ENCODE measurements at places on chromosomes 1 and 21.

DNA sequence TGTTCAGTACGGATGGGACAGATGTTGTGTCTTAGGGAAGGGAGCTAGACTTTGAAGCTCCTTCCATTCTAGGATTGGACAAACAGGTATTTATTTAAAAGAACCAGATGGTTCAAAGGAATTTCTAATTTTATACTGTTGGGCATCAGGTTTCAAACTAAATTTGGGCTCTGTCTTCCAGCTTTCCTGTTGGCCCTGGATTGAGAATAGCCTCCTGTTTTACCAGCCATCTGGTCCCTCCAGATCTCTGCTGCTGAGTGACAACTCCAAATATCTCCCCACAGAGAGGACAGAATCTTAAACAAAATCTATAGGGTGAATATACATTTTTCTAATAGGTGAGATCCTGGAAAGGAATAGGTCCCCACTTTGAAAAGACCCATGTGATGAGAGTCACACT, 52.5 kb upstream of the CNIH3 start:
- no peak for DNase-seq

DNA sequence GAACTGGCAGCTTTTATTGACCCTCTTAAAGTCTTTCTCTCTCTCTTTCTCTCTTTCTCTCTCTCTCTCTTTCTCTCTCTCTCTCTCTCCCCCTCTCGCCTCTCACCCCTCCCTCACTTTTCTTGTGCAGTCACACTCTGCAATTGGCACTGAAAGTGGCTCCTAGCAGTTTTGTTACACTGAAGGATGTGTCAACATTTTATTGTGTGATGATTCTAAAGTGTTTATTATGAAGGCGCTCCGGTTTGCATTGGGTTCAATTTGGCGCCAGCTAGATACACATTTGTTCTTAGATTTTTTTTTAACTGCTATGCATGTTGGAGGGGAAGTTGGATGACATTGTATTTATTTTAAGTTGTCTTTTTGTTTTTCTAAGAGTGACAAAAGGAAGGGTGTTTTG, 64.0 kb upstream of the CHRM3 start:
- no peak for DNase-seq

DNA sequence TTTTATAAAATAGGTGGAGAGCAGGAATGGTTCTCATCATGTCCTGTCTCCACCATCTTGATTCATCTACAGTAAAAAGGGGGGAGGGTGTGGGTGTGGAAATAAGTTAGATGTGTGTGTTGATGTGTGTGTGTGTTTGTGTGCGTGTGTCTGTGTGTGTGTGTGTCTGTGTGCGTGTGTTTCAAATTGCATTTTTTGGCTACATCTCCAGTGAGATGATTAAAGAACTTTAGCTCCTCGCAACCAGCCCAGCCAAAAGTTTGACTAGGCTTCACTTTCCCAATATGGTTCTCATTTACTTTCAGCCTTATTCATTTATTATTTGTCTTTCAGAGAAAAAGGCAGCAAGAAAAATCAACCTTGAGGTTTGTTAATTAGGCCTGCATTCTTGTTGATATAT, 14.7 kb upstream of the HAO2 start:
- no peak for DNase-seq

GRCh38 chr1:206538086-206538770, 30.9 kb downstream of the RASSF5 start:
- DNase-seq, result no peak

DNA sequence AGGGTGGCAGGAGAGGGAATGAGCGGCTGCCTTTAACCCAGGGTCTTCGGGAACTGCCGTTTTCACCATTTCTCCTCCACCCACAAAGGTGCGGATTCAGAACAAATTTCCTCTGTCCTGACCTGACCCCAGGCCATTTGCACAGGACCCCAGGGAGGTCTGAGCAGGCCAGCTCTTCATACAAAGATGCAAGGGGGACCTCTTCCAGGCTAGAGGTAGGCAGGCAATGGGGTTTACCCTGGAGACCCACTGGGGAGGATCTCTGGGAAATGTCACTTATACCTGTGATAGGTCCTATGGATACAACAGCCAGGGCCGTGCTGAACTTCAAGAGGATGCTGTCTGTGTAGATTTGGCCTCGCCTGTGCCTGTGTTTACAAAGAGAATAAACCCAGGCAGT, 89.7 kb upstream of the VAMP3 start:
- DNase-seq, result no peak

DNA sequence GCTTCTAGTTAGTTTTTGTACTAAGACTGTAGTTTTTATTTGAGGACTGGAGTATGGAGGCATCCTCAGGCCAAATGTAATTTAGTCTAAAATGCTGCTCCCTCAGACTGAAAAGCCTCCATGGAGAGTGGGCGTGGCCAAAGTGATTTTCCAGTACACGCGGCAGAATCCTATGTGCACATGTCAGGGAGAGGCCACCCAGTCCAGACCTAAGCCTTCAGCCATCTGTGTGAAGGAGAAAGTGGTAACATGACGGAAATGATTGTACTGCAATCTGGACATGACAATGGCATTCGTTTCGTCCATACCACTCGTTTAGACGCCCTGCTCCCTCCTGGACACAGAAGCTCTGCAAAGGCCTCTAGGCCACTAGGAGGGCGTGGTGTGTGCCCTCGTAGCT, 56.2 kb downstream of the PCP4 start:
- DNase-seq, result no peak

GRCh38 chr1:25695771-25696311, 79.2 kb downstream of the MAN1C1 start:
- no peak for DNase-seq

- peak; percentile 64 for DNase-seq
Observed at GRCh38 chr1:7669559-7670311, 101.4 kb upstream of the VAMP3 start.

DNA sequence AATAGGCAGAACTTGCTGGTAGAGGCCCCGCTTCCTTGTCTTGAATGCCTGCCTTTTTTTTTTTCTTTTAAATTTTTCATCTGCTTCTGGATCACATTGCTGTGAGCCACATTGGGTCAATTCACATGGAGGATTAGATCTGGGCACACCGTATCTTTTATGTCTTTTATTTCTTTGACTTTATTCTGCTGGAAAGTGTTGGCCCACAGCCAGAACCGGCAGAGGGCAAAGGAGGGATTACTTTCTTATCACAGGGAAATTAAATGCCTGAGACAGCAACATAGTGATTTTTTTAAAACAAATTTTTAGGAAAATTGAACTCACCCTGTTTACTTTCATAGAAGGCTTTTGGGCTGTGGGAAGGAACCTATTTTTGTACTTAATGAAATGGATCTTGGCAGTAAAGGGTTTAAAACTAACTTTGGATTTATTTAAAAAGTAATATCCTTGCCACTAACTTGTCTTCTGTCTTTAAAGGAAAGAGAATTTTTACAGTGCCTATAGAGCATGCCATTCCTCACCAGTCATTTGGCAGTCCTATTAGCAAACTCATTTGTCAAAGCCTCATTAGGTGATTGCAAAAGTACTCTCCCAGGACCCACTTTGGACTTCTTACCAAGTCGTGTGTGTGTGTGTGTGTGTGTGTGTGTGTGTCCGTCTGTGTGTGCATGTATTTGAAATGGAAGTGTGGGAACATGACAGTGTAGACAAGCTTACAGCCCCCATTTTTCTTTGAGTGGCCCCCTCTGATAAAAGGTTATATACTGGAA, 68.4 kb downstream of the ST6GALNAC3 start:
- no peak for DNase-seq

GRCh38 chr1:109262231-109263055, 13.1 kb downstream of the CELSR2 start:
- DNase-seq, result no peak

GRCh38 chr1:4755864-4756504, 101.6 kb downstream of the AJAP1 start:
- DNase-seq, result no peak

- DNase-seq, result no peak
Observed at GRCh38 chr1:41714638-41715389, 203.9 kb downstream of the HIVEP3 start.

GRCh38 chr21:33874161-33874560, 41.4 kb downstream of the ATP5PO start:
- no peak for DNase-seq

DNA sequence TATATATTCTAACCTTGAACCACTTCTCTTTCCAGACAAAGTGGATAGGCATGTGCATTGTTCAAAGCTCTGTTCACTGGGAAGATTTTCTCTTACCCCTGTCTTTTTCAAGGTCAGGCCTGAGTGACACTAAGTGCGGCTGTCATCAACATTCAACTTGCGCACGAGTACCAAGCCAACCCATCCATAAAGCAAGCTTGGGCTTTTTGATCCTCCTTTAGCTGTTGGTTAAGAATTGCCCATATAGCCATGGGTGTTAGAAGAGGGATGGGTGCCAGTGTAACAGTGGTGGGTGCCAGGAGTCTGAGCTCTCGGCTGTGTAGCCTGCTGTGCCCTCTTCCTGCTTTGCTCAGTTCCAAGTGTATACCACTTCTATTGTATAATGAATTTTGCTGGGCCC, 136.1 kb downstream of the GLUL start:
- no peak for DNase-seq

DNA sequence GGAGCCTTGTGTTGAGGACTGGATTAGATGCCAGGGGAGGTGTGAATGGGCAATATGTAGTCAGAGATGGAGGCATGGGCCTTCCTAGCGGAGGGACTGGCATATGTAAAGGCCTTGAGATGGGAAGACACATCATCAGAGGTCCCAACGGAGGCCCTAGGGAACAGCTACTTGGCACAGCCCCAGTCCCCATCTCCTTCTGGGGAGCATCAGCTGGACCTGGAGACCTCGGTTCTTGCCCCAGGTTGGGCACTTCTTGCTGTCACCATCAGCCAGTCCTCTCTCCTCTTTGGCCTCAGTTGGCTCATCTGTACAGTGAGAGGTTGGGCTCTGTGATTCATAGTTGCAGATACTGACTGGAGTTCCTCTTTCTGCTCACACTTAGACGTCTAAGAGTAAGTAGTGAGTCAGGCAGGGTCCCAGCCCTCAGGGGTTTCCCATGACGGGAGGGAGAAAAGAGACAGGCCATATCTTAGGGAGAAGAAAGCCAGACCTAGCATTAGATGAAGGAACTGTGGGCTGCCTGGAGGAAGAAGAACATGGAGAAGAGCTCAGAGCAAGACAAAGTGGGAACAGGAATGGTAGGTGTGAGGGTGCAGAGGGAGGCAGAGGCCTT, 3.4 kb upstream of the MARCKSL1 start:
- no peak for DNase-seq

DNA sequence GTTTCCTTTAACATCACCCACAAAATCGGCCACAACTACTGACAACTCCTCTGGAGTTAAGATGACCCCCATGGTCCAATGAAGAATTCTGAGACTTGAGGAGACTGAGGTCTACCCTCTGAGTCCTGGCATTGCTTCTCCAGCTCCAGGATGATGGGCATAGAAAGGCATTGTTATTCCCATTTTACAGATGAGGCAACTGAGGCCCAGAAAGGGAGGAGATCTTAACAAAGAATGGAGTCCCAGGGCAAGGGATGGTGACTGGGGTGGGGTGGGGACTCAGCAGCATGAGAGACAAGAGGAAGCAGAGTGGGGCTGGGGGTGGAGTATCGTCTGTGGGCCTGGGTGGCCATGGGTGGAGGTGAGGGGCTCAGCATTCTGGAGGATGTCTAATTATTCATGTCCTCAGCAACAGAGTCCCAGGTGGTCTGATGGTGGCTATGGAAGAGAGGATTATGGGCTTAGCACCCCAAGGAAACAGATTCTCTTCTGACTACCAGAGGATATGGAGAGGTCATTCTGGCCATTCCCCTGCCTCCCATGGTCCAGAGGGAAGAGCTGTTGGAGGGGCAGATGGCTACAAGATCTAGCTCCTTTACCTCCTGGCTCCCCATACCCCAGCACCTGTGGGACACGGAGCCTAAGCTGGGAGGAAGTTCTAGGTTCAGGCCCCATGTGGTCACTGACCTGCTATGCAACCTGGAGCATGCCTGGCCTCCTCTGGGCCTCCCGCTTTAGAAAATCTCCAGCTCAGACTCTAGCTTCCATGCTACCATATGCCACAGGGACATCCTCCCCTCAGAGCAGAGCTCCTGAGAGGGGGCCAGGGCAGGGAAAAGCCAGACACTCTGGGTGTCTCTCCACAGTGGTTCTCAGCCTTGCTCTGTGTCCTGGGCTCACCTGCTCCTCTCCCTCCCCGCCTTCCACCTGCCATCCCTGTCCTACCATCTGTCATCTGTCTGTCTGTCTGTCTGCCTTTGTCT, 37.4 kb upstream of the DMBX1 start:
- DNase-seq, result no peak

DNA sequence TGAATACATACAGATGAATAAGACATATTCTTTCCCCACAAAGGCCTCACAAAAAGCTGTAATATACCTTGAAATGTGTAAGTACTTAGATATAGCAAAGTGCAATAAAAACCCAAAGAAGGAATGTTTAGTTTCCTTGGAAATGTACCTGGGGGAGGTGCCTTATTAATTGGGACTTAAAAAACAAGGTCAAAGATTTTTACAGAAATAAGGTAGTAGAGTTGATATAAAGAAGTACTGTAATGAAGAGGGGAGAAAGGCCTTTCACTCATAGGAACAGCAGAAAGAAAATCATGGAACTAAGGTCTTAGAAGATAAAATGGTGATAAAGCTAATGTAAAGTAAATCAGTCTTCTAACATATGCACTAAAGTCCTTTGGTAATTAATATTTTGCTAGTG, 153.9 kb upstream of the B3GALT2 start:
- DNase-seq, result no peak

DNA sequence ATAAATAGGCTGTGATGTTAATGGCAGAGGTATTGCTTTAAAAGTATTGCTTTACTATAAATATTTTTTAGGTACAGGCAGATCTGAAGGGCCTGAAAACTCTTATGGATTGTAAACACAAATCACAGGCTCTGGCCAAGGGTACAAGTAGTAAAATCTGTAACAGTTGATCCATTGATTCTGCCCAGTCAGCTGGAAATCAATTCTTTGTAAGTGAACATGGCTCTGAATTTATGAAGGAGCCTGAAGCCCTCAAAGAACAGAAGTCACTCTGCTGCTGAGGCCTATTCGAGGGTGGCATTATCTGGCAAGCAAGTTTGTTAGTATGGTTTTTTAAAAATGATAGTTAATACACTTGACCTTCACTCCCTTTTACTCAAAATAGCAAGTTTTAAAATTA, 834.0 kb upstream of the TMPRSS15 start:
- no peak for DNase-seq

DNA sequence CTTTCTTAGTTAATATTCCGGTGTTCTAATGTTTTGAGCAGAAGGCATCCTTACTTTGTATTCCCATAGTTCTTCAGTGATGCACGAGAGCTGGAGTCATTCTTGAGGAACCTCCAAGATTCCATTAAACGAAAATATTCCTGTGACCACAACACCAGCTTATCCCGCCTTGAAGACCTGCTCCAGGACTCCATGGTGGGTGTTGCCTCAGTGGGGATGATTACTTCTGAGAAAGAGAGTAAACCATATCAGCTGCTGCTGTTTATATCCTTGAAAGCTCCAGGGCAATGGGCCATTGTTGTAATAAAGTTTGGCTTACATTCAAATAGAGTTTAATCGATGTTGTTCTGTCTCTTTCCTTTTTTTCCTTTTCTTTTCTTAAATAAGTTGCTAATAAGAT, 93.1 kb downstream of the MACF1 start:
- no peak for DNase-seq
